ENCODE measurements at places on chromosomes 16 and 17.

DNA sequence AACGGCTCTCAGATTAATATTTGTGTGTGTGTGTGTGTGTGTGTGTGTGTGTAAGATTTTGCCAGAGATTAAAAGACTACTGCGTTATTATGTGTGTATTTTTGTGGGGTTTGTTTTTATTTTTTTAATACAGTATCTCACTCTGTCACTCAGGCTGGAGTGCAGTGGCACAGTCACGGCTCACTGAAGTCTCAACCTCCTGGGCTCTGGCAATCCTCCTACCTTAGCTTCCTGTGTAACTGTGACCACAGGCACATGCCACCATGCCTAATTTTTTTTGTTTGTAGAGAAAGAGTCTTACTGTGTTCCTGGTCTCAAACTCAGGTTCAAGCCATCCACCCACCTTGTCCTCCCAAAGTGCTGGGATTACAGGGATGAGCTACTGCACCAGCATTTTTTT lies 87.2 kb downstream of the CYB561 start:
- no peak for DNase-seq

DNA sequence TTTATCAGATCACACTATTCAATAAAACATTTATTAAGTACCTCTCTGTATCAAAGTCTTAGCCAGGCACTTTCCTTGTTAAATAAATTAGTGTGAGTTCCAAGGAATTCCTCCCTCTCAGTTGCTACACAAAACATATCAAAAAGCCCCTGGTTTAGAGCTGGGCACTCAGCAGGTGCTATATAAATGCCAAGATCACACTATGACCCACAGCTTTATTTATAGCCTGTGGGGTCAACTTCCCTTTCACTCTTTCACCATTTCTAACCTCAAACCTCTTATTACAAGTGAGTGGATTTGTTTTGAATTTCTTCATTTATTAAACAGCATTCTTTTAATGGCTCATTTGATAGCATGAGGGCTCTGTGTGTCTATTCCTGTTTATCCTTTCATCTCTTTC lies 112.6 kb upstream of the MPHOSPH6 start:
- DNase-seq = no peak

DNA sequence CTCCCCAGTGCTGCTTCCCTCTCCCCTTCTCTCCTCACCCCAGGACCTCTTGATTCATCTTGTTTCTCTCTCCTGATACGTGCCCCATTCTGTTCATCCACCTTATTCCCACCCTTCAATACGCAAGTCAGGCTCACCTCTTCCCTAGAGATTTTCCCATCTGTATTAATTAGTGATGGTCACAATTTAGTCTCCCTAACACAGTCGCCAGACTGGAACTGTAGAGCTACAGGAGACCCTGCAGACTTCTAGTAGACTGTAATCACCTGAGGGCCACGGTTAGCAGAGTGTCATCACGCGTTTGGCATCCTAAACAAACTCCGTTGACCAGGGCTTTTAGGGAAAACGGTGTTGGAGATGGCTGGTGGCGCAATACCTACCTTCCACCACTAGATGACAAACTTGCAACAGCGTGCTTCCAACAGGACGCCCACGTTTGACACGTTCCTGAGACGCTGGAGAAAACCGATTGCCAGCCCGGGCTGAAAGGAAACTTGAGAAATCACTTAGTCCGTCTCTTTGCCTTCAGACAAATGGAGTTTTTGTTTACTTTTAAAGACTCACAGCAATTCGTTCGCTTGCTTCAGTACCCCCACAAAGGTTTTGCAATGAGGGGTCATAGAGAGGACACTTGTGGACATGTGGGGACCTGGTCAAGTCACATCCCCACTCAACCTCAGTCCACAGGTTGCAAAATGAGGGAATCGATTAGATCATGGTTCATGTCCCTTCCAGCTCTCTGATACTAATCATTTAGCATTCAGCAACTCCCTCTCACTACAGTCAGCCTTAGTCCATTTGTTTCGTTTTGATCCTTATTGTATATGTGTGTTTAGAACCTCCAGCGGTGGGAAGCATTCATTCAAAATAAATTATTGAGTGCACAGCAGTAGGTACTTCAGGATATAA lies 20.6 kb downstream of the MYL4 start:
- peak; percentile 50 for DNase-seq

DNA sequence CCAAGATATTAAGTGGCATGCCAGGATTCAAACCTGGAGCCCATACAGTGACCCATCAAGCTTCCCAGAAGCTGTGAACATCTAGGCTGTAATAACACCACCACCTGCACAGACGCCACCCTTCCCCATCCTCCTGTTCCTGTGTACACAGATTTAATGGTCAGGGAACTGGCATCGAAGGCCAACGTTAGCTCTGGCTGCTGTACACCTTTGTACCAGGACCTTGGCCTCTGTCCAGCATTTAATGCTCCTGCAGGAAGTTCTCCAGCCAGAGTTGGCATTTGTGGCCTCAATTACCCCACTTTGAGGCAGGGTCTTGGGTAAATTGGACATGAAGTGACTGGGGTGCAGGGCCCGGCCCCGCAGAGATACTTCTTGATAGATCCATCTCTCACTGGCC lies 49.3 kb downstream of the SCNN1B start:
- no peak for DNase-seq

DNA sequence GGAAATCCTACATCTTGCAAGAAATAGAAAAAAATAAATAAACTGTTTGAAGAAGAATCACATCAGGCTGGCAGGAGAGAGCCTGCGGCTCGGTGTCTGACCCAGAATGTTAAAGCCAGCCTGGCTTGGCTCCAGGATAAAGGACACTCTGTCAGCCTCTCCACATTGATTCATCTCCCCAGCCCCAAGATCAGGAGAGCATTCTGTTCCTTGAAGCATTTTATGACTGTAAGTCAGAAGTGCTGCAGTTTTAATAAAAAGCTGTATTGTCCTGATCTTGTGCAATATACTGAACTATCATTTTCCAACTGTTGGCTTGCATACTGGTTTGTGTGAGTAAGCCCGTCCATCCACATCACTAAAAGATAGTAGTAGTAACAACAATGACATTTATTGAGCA lies 426.6 kb downstream of the HAPSTR1 start:
- DNase-seq = no peak

GRCh38 chr16:67399218-67399733 lies 6.0 kb upstream of the TPPP3 start:
- DNase-seq = peak; percentile 37

- no peak for DNase-seq
Observed at GRCh38 chr17:46097497-46097896, 95.7 kb downstream of the KANSL1 start.

GRCh38 chr16:8496364-8496763 lies 93.9 kb downstream of the TMEM114 start:
- no peak for DNase-seq

DNA sequence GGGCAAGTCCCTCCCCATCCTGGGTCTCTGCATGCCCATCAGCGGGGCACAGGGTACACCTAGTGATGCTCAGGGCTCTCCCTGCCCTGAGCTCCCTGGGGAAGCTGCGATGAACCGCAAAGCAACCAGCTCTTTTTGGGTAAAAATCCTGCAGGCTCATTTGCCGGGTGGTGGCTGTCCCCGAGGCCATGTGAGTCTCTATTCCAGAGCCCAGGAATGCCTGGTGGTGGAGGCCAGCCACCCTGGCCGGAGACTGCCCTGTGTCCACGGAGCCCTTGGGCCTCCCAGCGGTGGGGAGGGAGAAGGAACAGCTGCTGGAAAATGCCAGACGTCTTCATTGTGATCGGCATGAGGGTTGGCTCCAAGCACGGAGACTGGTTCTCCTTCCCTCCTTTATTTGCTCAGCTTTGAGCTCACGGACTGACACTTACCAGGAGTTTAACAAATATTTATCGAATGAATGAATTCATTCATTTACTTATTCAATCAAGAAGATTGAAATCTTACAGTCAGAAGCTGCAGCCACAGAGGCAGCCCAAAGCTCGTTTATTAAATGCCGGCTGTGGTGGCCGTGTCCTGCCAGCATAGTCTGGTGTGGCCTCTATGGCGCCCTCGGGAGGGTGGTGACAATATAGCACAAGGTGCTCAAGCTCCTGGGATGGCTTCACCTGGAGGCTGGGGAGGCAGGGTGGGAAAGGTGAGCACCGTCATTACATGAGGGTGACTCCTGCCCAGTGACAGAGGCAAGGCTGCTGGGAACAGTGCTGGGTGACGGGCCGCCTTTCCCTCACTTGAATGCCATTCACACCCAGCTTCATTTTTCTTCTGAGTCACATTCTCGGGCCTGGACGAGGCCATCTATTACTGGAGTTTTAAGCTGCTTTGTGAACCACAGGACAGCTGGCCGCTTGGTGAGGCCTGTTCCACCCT lies 31.1 kb upstream of the JPH3 start:
- DNase-seq = no peak

DNA sequence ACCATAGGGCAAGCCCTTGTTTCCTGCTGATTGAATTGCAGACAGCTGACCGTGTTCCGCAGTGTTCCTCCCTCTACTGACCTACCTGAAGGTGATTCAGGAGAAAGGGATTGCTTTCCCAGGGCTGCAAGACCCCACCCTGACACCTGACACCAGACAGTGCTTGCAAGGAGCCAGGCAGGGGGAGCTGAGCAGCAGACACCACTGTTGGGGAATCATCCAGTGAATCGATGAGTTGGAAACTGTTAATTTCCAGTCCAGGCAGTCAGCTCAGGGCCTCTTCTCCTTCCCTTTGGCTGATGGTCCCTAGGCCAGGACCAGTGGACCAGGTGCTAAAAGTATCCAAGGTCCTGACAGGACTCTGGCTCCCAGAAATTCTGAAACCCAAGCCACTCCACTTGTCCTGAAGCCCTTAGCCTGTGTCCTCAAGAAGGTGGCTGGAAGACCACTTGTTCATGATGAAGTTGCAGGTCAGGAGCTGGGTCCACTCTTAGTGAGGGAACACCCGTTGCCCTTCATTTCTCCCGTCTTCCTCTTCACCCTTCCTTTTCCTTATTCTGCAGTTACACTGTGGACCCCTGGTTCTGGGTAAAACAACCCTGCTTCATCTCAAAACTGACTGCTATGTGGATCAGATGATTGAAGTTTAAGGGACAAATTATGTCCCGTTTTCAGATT lies 9.5 kb upstream of the UNK start:
- no peak for DNase-seq

GRCh38 chr17:21425736-21426135 lies 49.6 kb downstream of the KCNJ12 start:
- DNase-seq = no peak

DNA sequence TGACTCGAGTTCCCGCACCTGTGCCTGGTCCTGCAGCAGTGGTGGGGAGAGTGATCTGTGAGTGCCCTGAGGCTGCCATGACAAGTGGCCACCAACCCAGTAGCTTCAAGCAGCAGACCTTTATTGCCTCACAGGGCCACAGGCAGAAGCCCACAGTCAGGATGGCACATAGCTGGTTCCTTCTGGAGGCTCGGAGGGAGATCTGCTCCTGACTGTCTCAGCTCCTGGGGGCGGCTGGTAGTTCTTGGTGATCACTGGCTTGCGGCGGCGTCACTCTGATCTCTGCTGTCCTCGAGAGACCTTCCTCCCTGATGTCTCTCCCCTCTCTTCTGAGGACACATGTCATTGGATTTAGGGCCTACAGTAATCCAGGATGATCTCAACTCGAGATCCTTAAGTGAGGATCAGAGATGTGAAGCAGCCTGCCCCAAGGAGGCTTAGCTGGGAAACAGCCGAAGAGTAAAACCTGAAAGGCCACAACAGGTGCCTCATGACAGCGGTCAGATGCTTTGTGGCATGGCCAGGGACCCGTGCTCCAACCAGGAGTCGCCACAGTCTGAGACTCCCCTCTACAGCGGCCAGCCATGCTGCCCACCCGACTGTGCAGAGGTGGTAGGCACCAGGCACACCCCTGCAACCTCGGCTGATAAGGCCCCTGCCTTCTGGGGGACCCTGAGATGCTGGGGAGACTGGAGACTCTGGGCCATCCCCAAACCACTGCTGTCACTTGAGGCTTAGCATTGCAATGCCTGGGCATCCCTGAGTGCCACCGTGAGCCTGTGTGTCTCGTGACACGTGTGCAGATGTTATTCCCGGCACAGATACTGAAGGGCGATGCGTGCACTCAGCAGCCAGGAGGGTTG lies 30.0 kb upstream of the SLC38A10 start:
- no peak for DNase-seq

DNA sequence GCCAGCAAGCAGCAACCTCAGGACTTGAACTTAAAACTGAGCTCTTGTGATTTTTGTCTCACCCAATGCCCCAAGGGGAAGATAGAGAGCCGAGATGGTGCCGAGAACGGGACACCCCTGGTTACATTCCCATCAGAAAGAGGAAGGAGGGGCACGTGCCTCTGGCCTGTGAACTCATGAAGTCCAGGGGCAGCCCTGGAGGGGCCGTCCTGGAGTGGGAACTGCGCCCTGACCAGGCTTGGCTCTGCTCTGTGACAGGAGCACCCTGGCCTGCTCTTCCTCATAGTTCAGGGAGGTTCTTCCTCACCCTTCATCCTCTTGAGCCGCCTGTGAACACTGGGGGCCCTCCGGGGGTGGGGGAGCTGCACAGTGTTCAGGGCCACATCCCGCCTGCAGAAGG lies 130.3 kb upstream of the FOXF1 start:
- no peak for DNase-seq

- no peak for DNase-seq
Observed at GRCh38 chr17:33220036-33220435, 73.1 kb downstream of the ASIC2 start.

DNA sequence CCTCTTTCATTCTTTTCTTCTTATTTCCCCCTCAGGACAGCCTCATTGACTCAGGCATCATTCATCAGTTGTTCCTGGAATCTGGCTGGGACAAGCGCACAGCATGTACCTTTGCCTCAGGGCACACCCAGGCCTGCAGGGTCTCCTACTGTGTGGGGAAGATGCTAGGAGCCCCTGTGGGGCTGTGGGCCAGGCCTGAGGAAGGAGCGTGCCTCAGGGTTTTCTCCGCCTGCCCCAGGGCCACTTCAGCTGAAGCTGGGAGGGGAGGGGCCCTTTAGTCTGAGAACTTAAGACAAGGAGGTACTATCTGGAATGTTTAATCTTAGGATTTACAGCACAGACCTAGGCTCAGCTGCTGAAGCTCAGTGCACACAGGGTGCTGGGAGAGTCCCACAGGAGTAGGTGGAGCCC lies 7.9 kb downstream of the ELMO3 start:
- DNase-seq = no peak

GRCh38 chr17:33769066-33769465 lies 476.0 kb upstream of the ASIC2 start:
- DNase-seq = no peak

DNA sequence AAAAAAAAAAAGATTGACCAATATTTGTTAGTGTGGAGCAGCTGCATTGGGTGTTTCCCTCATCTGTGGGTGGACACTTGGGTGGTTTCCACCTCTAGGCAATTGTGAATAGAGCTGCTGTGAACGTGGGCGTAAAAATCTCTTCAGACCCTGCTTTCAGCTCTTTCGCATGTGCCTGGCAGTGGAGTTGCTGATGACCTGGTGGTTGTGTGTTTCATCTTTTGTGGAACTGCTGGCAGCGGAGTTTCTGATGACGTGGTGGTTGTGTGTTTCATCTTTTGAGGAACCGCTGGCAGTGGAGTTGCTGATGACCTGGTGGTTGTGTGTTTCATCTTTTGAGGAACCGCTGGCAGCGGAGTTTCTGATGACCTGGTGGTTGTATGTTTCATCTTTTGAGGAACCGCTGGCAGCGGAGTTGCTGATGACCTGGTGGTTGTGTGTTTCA lies 21.4 kb downstream of the ZC3H18 start:
- no peak for DNase-seq

GRCh38 chr16:59351305-59351903 lies 617.3 kb upstream of the GOT2 start:
- DNase-seq = no peak

- no peak for DNase-seq
Observed at GRCh38 chr17:72575542-72576233, 454.9 kb downstream of the SOX9 start.
